ENCODE measurements at places on chromosomes 1 and 21.
A peak's percentile ranks its signal among the peaks of the same experiment; 100 is the strongest.

DNA sequence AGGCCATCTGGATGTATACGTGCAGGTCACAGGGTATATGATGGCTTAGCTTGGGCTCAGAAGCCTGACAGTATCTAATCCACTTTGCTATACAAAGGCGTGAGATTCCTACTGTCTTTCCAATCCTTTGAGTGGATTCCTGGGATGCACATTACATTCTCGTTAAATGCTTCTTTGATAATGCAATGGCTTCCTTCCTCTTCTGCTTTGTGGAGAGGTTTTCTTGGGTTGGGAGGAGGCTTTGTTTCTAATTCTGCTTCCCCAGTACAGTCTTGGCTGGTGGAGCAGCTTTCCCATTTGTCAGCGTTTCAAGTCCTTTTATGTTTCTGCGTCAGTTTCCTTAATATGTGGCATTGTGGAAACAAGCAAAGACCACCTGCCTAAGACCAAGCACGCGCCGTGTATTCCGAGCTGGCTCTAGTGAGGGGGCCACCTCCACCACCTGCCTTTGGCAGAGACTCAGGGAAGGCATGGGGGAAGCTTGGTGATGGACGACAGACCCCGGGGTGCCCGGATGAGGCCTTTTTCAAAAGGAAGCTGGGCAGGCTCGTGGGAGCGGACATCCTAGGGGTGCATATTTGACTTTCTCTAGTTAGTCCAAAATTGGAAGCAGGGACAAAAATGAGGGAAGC, 72.7 kb downstream of the WDR4 start:
- DNase-seq, result no peak

- DNase-seq, result no peak
These were observed 37.7 kb downstream of the CEP170 start for GRCh38 chr1:243217349-243217748.

DNA sequence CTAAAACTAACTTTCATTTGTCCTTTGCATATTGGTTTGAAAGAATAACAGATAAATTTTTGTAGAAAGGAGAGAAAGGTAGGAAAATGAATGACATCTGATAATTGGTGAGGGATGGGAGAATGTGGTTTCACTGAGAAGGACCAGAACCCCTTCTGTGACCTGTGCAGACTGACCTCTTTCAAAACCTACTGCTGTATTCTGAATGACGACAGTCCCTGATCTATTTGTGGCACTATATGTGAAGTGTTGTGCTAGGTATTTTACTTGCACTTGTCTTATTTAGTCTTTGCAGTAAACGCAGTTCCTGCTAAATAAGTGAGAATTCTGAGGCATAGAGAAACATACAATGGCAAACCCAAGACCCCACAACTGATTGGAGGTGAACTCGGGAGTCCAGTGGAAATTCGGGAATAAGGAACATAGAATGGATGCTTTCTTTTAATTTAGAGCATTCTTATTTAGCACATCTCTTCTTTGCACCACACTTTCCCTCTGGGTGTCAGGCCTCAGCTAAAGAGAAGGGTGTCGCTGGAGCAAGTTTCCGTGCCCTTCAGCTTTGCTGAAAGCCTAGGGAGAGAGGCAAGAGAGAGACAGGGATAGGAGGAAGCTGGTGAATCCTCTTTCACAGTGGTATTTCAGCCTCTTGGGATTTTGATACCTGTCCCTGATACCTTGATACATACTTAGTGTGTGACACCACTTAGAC, 230.2 kb downstream of the PAPPA2 start:
- no peak for DNase-seq

- DNase-seq, result no peak
These were observed 12.0 kb downstream of the HMGB4 start for GRCh38 chr1:33875862-33876261.

DNA sequence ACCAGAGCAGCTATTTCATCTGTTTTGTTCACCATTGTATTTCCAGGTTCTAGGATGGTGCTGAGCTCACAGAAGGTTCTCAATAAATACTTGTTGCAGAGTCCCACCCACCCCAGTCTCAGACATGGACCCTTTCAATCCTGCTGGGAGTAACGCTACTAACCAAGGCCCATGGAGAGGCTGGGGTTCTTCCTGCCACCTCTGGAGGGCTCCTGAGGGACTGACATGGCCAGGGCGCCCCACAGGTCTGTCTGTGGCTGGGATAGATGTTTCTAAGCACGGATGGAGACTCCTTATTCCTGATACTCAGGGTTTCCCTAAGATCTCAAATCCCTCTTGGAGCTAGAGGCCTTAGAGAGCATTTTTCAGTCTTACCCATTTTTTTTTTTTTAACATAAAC, 87.4 kb downstream of the EPHB2 start:
- no peak for DNase-seq

DNA sequence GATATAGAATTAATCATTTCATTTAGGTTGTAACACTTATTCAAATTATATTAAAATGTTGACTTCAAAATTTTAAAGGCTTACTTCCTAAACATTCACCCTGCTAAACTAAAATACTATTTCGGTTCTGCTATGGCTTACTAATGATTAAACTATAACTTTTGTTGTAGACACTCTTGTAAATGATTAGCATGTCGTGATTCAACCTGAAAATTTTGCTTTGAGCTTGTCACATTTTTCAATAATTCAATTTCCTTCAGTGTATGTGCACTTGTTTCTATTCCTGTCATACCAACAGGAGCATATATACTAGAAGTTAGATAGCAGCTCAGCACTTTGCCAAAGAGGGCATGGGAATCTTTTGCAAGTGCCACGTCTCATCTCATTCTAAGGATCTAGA, 1018.8 kb downstream of the AMY1C start:
- no peak for DNase-seq

- DNase-seq, result no peak
These were observed 15.5 kb downstream of the LYPLAL1 start for GRCh38 chr1:219189021-219189824.

GRCh38 chr1:175514387-175514953, 228.9 kb downstream of the TNR start:
- peak; percentile 56 for DNase-seq

GRCh38 chr1:153831026-153831425, 55.8 kb downstream of the SLC27A3 start:
- DNase-seq, result no peak

DNA sequence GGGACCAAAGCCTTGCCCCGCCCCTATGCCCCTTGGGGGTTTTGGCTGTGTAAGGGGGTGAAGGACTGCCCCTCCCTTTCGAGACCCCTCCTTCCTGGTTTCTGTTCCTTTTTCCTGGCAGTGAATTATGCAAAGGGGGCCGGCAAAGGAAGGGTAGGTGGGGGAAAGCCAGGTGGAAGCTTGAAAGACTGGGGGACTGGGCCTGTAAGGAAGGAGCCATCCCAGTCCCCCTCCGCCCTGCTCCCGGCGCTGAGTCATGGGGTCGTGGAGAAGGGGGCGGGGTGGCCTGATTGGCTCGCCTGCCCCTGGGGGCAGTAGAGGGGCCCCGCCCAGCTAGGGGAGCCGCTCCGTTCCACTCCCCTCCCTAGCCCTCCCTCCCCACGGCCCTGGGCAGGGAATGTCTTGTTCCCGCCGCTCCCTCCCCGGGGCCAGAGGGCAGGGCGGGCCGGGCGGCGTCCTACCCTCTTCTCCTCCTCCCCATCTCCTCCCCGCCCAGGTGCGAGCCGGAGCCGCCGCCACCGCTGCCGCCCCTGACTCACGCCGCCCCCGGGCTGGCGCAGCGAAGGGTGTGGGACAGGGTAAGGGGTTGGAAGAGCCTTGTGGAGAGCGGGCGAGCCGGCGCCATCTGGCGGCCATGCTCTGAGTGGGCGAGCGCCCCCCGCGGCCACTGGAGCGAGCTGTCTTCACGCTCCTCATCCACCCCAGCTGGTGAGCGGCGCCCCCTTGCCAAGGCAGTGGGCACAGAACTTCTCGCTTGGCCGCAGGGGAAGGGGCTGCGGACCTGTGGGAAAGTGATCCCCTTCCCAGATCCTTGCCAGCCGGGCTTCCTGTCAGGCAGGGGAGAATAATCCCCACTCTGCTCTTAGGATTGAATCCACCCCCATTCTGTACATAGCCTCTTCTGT, 14.7 kb downstream of the ZBTB7B start:
- peak; percentile 91 for DNase-seq
